CD8-positive, alpha-beta memory T cell (primary cell): ENCODE measurements at places on chromosomes 3 and 15. TPM values are rescaled to one million over a fixed set of nuclear protein-coding genes. Genes with fewer than 3 reads are reported as not detected.

DNA sequence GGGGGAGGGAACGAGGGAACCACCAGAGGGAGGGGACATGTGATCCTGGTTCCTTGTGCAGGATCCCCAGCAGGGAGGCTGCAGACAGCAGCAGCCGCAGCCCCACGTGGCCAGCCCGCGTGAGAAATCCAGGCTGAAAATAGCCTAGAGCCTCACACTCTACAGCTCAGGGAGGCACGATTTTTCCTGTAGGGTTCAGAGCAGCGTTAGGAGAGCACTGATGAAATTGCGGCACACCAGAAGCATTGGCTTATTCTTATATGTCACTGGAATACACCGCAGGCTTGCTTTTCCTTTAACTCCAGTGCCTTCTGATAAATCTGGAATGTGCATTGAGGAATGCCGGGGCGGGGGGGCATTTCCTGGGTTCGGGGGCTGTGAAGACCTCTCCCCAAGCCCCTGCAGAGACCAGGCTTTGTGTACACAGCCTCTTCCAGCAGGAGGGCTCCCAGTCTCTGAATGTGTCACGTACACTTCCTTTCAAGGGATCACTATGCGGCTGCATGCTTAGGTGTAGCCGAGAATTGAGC lies 193.0 kb downstream of the ATP10A start:
- DNase-seq = no peak

Gene CCDC39
- not detected for total RNA-seq

Gene CRELD1
- 16.0 TPM for total RNA-seq

DNA sequence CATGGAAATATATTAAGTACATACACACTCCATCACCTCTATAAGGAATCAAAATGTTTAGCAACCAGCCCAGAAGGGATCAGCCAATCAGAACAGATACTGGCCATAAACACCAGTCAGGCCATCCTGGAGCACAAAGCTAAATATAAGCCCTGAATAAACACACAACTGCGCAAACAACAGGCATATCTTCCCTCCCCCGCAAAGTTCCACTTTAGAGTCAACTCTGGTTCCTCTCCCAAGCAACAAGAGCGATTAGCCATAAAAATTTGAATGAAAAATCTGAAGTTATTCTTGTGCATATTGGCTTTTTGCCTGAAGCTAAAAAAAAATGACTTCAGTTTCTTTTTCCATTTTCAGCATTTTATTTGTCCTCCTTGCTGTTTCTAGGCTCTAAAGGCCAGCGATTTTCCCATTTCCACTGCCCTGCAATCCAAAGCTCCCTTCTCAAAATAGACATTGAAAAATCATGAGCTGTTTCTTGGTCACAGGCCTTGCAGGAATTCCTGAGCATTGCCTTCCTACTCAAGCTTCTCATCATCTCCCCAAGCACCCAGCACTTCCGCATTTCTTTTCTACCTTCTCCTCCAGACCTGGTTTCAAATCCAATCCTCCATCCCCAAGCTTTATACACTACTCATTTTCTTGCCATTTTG lies 247.9 kb downstream of the ZMAT3 start:
- no peak for DNase-seq

DNA sequence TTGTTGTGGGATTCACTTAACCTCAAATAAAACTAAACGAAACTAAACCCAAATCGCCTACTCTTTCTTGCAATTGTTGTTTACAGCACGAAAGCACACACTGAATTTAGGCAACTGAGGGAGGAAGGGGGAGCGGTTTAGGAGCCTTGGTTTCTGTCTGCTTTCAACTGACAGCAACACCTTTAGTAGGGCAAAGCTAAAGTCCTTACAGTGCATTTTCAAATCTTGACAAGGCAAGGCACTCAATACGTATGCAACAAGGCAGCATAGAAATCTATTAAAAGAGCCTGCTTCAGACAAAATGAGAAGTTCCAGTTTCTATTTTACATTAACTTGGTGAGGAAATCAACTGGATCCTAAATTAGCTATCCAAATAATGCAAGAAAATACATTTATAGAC lies 174.6 kb downstream of the CHST2 start:
- DNase-seq = no peak

DNA sequence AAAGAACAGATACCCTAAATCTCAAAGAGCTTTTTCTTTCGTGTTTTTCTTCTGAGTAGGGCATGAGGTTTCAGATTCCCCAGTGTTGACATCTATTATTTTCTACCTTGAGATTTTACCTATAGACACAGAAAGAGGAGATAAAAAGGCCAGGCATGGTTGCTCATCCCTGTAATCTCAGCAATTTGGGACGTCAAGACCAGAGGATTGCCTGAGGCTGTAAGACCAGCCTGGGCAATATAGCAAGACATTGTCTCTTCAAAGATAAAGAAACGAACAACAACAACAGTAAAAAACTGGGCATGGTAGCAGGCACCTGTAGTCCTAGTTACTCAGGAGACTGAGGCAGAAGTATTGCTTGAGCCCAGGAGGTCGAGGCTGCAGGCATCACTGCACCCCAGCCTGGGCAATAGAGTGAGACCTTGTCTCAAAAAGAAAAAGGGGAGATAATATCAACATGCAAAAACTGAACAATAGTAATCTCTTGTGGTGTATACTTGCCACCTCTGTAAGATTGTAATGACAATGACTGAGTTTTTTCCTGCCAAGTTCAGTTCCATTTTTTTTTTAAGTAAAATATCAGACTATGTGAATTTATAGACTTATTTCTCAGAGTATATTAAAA lies 71.3 kb downstream of the MBNL1 start:
- DNase-seq = no peak
